ENCODE measurements at places on chromosomes 2 and 18.

GRCh38 chr18:63236406-63236805, 83.2 kb downstream of the BCL2 start:
- DNase-seq: no peak

GRCh38 chr18:78731016-78731397, 248.6 kb upstream of the SALL3 start:
- DNase-seq: no peak

DNA sequence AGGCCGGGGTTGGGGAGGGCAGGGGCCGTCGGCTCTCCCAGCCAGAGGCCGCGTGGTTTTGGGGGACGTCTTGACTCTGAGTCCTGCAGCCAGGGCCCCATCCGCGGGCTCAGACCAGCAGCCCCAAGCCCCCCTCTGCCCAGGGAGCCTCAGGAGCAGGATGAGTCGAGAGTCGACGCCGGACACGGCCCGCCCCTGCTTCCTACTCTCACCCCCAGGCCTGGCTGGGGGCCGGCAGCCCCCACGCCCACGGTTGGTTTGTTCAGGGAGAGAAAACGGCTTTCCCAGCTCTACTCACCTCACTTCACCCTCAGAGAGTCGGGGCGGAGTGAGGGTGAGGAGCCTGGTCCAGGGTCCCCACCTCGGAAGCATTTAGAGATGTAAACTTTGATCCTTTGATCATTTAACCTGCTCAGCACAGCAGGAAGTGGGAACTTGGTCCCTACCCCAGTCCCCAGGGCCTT, 6.9 kb downstream of the SNORC start:
- no peak for DNase-seq

DNA sequence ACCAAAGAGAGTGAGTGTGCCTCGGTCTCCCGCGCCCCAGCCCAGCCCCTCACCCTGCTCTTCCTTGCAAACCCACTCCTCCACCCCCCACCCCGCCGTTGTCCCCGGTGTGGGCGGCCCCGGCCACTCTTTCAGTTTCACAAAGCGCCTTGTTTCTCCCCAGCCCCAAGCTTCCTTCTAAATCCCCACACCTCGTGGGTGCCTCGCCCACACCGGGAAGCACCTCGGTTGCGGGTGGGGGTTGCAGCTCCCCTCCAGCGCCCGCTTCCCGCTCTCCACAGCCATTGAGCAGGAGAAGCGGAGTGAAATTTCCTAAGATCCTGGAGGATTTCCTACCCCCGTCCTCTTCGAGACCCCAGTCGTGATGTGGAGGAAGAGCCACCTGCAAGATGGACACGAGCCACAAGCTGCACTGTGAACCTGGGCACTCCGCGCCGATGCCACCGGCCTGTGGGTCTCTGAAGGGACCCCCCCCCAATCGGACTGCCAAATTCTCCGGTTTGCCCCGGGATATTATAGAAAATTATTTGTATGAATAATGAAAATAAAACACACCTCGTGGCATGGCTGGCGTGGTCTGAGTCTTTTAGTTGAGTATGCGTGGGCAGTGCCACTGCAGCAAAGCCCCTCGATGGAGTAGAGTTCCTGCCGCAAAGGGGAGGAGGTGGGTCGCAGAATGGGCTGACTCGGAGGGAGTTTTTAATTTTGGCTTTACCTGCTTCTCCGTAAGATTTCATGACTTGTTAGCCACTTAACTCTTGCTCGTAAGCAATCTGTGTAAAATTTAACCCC, 848 bp downstream of the TMSB10 start:
- no peak for DNase-seq

DNA sequence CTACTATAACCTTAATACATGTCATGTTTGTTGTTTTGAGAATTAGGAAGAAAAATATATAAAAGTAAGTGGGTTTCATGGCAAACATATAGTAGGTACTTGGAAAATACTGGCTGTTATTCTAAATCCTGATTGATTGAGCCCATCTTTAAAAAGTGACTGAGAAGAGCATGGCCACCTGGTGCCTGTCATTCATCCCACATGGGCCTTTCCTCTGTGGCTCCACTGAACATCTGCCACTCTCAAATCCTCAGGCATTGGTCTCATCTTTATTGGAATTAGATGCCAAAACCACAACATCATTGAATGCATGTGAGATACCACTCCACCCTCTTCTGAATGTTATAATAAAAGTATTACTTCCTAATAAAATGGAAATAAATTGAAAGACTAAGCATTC, 101.6 kb upstream of the TTN start:
- DNase-seq: no peak

DNA sequence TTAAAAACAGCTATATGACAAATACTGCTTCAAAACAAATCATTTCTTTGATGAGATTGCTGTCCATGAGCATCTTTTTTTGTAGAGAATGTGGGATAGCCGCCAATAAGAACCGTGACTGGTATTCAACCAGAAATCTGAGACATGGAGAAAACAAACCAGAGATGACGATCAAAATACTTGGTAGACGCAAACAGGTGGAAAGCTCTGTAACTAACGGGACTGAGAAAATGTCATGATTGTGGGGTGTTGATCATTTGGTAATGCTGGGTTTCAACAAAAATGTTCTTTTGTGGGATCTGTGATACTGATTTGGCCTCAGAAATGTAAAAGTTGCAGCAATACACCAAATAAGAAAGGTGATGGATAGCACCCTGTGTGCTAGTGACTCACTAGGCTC, 364.8 kb downstream of the NYAP2 start:
- no peak for DNase-seq

GRCh38 chr2:39948016-39948719, 169.1 kb upstream of the THUMPD2 start:
- no peak for DNase-seq

DNA sequence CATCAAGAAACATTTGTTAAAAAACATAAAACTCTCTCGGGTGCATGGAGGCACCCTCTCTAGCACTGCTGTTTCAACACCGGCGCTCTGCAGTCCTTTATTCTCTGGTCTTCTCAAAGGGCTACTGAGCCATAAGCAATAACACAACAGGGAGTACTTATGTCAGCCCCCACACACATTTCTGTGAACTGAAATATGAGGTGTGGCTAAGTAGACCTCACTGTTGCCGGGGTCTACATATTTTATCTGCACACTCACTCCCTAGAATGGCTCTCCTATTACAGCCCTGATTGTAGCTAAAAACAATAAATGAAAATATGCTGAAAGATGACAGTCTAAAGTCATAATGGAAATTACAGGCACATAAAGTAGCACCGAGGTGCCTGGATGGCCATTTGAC, 235.1 kb downstream of the GRB14 start:
- no peak for DNase-seq

GRCh38 chr2:32249731-32250236, 14.9 kb downstream of the NLRC4 start:
- no peak for DNase-seq

DNA sequence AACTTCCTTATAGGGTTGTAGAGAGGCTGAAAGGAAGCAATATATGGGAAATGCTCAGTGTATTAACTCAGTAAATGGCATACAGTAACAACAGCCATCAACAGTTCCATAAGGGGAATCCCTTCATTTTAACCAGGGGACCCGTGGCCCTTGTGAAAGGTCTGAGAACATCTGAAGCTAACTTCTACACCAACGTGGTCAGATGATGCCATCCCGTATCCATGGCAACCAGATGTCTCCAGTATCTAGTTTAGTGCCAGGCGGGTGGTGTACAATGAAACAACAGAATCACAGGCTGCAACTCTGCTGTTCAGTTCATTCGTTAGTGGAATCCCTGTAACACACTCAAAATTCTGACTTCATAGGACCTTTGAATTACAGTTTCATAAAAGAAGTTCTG, 162.3 kb downstream of the TGIF1 start:
- DNase-seq: no peak

- no peak for DNase-seq
Observed at GRCh38 chr2:194104687-194105086, 1552.3 kb upstream of the SLC39A10 start.

DNA sequence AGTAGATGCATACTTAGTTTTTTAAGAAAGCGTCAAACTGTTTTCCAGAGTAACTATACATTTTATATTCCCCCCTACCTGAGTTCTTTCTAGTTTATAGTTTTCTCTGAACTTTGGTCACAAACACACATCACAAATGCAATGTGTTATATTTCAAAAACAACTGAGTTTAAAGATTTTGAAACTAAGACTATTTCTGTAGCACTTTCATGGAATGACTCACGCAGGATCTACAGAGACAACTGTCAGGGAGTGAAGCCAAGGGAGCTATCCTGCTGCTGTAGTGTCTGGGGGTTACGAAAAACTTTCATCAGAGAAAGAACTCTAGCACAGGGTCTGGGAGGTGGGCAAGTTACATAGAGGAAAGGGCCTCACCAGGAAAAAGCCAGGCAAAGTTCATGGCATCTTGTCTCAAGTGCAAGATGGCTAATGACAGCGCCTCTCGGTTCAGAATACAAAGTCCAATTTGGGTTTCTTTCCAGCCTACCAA, 66.8 kb downstream of the UXS1 start:
- DNase-seq: no peak

GRCh38 chr2:136217996-136218395, 100.0 kb upstream of the CXCR4 start:
- DNase-seq: no peak

DNA sequence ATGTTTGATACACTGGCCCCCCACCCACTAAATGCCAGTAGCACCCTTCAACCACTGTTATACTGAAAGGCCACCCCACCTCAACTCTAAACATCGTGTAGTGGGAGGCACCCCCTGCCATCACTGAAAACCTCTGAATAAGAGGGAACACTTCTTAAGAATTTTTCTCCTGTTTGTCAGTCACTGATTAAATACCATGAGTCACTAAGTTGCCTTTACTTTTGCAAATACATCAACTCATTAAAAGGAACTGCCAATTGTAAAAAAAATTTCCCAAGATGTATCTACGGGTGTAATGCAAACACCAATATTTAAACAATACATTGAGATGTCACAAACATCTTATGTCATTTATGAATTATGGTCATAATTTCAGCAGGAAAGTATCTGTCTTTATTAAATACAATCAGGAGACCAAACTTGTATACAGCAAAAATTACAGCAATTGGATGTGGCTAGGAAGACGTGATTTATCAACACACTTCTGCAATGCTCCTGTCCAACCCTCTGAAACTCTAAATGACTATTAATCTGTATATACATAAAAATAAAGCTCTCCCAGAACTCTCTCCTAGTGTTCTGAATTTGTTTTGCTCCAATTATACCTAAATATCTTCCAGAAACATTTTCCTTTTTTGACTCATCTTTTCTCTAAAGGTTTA, 144.1 kb upstream of the STK17B start:
- no peak for DNase-seq

DNA sequence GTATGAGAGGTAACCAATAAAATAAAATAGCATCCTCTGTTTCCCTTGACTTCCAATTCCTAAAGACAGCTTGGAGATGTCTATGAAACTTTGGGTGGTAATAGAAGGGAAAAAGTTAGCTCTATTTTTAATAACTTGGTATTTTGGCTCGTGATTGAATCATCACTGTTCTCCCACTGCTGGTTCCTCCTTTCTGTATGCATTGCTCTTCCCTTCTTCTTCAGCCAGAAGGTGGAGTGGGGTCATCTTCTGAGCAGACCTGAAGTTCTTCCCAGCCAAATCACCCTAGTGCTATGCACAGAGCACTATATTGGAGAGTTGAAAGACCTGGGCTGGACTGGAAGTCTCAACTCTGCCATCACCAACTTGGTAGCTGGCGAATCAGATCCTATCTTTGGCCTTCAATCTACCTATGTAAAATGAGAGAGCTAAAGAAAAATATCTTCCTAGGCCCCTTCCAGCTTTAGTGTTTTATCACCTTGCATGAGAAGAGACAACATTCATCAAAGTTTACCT, 54.1 kb downstream of the CPO start:
- no peak for DNase-seq

DNA sequence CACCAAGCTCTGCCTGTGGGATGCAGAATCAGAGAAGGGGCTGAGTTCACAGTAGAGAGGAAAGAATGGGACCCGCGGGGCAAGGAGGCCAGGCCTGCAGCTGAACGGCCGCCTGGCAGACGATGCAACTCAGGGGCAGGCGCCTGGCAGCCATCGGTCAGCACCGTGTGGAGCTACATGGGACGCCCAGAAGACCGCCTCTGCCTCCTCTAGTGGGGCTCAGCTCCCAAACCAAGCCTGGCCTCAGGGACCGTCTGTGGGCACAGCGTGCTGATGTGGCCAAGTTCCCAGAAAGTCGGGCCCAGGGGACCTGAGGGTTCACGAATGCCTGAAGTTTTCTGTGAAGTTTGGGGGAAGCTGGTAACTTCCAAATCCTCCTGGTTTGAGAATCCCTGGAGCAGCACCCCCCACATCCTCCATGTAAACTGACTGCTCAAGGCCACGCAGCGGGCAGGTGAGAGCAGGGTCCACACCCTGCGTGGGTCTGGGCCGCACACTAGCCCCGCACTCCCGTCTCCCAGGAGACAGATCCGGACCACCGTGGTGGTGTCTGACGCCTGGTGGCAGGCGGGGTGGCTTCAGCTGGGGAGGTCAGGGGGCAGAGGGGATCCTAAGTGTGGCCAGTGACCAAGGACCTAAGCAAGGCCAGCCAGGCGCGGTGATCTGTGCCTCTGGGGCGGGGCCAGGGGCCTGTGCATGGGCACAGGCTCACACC, 14.6 kb downstream of the SNORC start:
- DNase-seq: no peak

DNA sequence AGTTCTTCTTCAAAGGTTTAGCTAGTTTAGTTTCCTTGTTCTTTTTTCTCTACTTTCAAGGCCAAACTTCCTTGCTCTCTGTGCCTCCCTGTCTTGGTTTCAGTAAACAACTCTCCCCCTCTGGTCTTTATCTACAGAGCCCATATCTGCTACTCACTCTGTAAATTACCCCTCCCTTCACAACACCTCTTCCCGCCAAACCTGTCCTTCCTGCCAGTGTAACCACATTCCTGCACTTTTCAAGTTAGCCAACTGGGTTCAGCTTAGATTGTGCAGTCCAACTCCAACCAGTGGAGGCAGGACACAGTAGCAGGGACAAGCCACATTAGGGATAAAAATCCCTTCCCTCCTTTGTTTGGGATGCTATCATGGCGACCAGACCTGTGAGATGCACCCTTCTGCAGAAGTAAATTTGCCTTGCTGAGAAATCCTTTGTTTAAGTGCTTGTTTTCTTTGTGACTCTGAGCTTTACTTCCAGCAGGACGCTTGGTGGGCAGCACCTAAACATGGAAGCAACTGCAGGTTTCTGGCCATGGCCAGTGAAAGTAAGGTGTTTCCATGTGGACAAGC, 706.0 kb downstream of the KCNJ3 start:
- DNase-seq: no peak

DNA sequence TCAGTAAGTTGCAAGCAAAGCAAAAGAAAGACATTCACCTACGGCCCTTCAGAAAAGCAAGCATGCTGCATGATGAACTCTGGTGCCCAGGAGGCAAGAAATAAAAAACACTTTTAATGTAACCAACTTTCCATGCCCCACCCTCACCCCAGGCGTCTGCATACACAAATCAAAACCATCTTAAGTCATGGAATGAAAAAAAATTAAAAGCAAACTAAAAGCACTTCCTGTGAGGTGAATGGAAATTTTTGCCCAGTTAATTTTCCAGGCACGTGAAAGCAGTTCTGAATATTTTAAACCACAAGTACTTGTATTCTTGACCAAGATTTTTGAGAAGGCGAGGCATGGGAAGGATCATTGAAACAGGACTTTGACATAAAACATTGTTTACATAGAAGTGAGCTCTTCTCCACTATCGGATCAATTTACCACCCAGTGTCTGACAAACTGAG, 2.5 kb upstream of the ICOS start:
- no peak for DNase-seq

Measured in activated T-helper 1 cell treated with Interleukin-2 at 50 U/mL for 16 hours (primary cell).